ENCODE measurements at places on chromosomes 3 and 15. TPM values are rescaled to one million over a fixed set of nuclear protein-coding genes. Genes with fewer than 3 reads are reported as not detected.

ABTB1 gene
- 16.7 TPM for total RNA-seq

SLC22A13 gene
- not detected for total RNA-seq

DNA sequence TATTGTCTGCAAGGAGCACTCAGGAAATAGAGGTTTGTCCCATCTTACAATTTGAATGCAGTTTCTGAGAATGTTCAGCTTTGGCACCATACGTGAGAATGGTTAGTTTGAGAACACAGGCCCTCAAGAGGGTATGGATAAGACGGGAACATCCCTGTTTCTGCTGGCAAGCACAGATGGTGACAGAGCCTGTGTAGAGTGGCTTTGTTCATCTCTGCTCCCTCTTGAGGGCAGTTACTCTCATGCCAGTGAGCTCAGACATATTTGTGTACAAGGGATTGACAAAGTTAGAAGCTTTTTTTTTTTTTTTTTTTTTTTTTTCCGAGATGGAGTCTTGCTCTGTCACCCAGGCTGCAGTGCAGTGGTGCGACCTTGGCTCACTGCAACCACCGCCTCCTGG is 71.5 kb upstream of the FILIP1L start:
- DNase-seq, result no peak

DNA sequence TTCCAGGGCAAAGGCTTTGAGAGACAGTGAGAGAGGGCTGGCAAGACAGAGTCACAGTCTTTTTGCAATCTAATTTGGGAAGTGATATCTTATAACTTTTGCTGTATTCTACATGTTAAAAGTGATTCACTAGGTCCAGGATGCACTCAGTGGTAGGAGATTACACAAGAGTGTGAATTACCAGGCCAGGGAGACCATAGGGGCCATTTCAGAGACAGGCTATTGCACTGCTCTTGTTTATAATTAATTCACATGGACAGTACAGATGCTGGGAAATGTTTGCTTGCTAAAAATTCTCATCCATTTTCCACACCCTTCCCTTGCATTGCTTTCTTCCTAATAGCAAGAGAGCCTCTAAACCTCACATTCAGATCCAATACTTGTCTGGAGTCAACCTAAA is 22.6 kb upstream of the POMGNT2 start:
- DNase-seq, result no peak

Data from glomerular endothelial cell (primary cell).